ENCODE measurements at places on chromosomes 16 and 17. TPM values are rescaled to one million over a fixed set of nuclear protein-coding genes. Genes with fewer than 3 reads are reported as not detected.

DNA sequence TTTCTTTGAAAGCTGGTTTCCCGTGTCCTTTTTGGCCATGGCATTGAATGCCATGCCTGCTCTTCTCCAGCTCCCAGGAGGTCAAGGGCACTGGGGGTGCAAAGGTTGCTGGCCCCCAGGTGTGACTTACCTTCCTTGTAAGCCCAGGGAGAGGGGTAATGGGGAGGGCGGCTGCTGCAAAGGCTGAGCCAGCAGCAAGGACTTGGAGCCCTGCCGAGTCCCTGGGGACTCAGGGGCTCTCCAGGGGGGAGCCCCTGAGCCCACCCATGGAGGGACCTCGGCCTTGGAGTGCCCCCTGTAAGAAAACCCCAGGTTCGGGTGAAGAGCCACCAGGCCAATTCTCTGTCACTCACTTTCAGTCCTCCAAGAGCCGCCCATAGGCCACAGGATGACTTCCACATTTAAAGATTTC is 5.9 kb upstream of the CCL22 start:
- no peak for DNase-seq

Gene TBC1D28
- total RNA-seq: not detected

Gene OVCA2
- total RNA-seq: 34.4 TPM

Gene CPHXL
- total RNA-seq: not detected

DNA sequence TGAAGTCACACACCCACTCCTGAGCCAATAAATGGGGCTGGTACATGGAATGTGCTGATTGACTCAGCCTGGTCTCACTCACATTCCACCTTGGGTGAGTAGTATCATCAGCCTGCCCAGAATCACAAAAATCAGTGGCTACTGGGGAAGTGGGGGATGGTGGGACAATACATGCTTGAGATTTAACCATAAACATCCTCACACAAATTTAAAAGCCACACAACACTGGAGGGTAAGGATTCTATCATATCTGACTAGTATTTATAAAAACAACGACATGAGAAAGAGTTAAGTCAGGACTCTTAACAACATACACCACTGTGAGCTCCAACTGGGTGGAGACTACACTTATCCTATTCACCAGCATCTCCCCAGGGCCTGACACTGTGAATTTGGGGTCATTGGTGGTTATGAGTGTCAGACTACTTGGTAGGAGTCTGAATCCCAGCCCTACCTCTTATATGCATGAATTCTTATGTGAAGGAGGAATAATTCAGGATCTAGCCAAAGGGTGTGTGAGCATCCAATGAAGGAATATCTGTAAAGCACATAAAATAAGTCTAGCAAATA is 26.0 kb upstream of the IRX6 start:
- no peak for DNase-seq

Gene SDR42E2
- not detected for total RNA-seq

DNA sequence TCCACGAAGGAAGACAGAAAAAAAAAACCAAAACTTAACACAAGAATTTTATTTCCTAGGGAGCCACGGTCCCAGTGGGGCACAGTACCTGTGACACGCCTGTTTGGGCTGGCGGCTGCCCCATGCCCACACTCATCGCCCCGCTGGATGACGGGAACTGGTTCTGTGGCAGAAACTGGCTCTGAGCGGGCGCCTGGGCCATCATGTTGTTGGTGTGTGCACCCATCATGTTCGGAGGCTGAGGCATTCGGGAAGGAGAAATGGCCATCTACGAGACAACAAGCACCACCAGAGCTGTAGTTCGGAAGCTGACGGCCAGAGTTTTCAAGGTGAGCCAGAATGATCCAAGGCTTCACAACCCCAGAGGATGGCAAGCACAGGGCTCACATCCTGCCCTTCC is 56.3 kb upstream of the TRAP1 start:
- no peak for DNase-seq

DNA sequence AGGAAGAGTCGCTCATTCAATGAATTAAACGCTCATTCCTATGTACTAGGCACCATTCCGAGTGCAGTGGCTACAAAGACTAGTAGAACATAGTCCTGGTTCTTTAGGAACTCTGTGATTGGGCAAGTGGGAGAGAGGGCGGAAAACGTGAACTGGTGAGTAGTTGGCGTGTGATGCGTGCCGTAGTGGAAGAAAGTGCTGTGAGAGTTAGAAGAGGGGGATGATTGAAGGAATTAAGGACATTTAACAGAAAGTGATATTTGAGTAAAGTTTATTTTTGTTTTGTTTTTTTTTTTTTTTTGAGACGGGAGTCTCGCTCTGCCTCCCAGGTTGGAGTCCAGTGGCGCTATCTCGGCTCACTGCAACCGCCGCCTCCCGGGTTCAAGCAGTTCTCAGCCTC is 7.9 kb upstream of the SLFN14 start:
- peak; percentile 43 for DNase-seq

Gene MEAK7
- 74.6 TPM for total RNA-seq

DNA sequence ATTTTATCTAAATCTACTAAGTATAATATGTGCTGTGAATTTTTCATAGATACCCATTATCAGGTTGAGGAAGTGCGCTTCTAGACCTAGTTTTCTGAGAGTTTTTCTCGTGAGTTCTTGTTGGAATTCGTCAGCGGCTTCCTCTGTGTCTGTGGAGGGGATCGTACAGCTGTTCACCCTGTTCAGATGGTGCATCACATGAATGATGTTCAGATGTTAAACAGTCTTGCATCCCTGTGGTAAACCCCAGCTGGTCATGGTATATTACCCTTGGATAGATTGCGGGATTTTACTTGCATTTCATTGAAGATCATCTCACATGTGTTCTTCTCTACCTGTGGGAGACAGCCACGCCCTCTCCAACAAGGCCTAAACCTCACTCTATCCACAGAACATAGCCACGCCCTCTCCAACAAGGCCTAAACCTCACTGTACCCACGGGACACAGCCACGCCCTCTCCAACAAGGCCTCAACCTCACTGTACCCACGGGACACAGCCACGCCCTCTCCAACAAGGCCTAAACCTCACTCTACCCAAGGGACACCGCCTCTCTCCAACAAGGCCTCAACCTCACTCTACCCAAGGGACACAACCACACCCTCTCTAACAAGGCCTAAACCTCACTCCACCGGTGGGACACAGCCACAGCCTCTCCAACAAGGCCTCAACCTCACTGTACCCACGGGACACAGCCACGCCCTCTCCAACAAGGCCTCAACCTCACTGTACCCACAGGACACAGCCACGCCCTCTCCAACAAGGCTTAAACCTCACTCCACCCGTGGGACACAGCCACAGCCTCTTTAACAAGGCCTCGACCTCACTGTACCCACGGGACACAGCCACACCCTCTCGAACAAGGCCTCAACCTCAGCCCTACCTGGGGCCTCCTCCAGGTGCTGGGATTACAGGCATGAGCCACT is 180.2 kb upstream of the CHMP6 start:
- no peak for DNase-seq

- DNase-seq: no peak
These were observed 59.6 kb downstream of the MAP2K6 start for GRCh38 chr17:69473841-69474831.

GRCh38 chr16:28925386-28926228 is 569 bp upstream of the RABEP2 start:
- DNase-seq: peak; percentile 71

GRCh38 chr16:84027625-84028024 is 15.0 kb downstream of the SLC38A8 start:
- DNase-seq: no peak

- no peak for DNase-seq
These were observed 481.4 kb downstream of the XYLT1 start for GRCh38 chr16:16989368-16989767.

DNA sequence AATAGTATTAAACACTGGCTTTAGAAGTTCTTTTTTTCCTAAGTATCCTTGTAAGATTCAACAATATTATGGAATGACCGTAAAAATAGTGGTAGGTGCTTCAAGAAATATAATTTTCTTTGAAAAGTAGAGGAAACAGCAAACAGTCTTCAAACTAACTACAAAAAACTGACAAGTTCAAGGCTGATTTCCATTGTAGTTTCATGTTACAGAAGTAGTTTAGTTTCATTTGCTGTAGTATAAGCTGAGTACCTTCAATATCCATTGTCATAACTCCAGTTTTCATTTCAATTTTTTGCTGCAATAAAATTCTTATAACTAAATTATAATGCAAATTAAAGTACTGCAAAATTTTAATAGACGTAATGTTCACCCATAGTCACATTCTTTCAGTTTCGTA is 19.3 kb downstream of the PHKB start:
- no peak for DNase-seq

Data from PC-9 (cell line).